ENCODE measurements at places on chromosomes 2 and 18.
A peak's percentile ranks its signal among the peaks of the same experiment; 100 is the strongest.

GRCh38 chr2:208311954-208312353 lies 45.9 kb downstream of the PIKFYVE start:
- DNase-seq, result peak; percentile 41

- no peak for DNase-seq
Observed at GRCh38 chr2:86254576-86255538, 55.6 kb downstream of the MRPL35 start.

GRCh38 chr2:37570773-37571586 lies 100.5 kb downstream of the CDC42EP3 start:
- DNase-seq, result peak; percentile 46

- no peak for DNase-seq
Observed at GRCh38 chr2:69509011-69509749, 71.9 kb upstream of the NFU1 start.

DNA sequence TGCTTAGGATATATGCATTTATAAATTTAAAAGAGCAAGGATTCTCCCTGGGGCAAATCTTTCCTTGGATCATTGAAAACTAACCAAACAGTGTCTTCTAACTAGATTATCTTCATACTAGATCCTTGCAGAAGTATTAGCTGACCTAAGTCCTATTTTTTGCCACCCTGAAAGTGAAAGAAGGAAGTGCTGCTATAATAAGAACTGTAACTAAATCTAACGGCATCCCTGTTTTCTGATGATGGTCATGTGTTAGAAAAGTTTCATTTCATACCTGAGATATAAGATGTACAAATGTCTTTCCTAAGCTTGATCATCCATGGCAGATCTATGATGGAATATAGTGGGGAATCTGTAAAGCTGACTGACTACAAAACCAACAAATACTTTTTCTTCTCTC lies 102.7 kb downstream of the MAP2 start:
- no peak for DNase-seq

- no peak for DNase-seq
Observed at GRCh38 chr18:57561261-57561660, 25.2 kb downstream of the FECH start.

DNA sequence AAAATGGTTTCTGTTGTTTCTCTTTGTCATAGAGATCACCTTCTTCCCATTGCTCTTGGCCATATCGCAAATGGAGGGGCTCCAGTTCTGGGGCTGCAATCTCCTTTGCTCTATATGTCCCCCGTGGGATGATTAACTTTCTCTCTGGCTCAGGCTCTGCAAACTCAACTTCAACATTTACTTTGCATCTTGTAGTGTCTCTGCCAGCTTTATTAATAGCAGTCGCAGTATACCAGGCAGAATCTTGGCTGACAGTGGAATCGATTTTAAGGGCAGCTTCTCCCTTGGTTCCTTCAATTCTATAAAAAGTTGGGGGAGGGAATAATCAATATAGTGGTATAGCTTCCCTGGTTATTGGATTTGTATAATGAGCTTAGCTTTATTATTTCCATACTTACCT lies 30.5 kb downstream of the TTN start:
- DNase-seq, result no peak

- DNase-seq, result peak; percentile 45
Observed at GRCh38 chr2:46979571-46979979, 64.0 kb upstream of the MCFD2 start.

- DNase-seq, result no peak
Observed at GRCh38 chr2:158748926-158749590, 46.1 kb upstream of the DAPL1 start.

DNA sequence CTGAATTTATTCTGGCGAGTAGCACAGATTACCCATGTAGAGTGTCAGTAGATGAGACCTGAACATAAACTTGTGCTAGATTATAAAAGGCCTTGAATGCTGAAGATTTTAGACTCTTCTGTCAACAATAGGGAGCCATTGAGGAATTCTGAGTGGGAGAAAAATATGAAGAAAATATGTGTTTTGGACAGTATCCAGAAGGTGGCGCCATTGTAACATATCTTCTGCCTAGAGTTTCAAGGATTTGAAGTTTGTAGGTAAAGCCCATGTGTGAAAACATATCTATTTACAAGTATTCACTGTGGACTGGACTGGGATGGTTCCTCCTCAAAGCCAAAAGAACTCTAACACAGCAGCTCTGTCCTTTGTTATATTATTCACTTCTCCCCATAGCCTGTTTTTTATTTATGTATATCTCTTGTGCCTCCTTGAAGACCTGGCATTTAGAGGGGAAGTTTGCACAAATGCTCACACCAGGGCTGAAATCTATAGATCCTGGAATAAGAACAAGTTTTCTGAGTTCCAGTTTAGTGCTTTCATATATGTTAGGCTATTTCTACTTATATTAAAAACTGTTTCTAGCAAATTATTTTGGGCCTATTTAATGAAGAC lies 124.9 kb downstream of the RDH14 start:
- DNase-seq, result no peak

DNA sequence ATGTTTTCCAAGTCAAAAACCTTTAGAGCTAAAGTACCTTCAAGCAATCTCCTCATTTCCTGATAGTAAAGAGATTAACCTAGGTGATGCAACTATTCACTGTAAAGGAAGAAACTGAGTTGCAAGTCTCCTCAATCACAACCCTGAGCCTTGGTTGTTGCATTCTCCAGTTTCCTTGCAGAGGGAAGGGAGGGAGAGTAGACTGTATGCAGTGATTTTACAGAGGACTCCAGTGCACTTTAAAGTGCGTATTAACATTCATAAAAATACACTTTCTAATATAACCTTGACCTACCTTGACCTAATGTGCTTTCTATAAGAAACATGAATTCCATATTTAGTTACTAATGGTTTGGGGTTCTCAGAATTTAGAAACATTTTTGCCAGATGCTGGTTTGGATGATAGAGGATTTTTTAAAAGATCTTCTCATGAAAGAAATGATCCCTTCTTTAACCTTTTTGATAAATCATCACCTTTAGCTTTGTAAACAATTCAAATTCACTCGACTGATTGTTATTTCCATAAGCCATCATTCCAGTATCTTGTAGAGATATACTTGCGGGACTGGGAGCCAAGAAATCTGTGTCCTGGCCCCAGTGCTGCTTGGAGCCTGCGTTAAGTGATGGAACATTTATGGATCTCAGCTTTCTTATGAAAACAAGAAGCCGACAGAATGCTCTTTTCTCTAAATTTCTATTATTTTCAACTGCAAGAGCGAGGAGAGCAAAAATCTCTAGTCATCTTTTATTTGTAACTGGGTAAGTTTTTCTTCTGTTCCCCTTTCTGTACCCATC lies 228.3 kb downstream of the ZNF521 start:
- DNase-seq, result no peak

- DNase-seq, result peak; percentile 89
Observed at GRCh38 chr2:241272303-241273209, 42.9 kb downstream of the HDLBP start.

DNA sequence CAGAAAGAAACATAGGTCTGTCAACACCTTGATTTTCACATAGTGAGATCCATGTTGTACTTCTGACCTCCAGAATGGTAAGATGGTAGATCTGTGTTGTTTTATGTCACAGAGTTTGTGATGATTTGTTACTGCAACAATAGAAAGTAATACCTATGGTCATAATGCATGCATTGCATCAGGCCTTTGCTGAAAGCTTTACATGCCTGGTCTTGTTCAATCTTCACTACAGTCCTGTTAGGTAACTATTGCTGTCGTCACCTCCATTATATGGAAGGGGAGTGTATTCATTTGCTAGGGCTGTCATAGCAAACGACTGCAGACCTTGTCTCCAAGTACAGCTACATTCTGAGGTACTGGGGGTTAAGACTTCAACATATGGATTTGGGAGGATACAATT lies 243.5 kb downstream of the ANAPC1 start:
- DNase-seq, result no peak

DNA sequence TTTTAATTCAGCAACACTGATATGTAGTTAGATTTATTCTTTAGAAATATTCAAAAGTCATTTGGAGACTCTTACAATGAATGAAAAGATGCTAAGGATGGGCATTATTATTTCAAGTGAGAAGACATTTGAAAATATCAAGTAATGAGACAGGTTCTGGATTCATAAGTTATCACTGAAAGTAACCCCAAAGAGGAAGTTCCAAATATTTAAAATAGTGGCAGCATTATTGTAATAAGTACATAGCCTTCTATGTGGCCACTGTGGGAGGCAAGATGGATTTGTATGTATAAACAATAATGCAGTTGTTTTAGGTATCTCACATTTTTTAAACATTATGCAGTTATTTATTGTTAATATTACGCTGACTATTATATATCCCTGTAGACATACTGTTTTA lies 29.7 kb downstream of the ZC3H6 start:
- DNase-seq, result peak; percentile 5

DNA sequence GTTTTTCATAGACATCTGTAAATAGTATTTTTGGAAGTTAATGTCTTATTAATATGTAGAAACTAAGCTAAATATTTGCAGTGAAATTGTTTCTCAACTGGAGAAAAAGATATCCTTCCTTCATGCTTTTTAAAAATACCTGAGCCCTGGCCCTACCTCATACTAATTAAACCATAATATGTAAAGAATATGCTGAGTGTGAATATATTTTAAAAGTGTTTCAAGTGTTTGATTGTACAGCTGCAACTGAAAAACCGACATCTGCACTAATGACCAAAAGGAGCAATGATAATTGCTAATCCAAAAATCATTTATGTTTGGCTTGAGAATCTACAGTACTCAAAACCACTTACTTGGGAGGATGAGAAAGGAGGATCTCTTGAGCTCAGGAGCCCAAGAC lies 156.7 kb downstream of the MBD5 start:
- no peak for DNase-seq

- DNase-seq, result no peak
Observed at GRCh38 chr18:11110509-11110908, 38.9 kb downstream of the PIEZO2 start.

DNA sequence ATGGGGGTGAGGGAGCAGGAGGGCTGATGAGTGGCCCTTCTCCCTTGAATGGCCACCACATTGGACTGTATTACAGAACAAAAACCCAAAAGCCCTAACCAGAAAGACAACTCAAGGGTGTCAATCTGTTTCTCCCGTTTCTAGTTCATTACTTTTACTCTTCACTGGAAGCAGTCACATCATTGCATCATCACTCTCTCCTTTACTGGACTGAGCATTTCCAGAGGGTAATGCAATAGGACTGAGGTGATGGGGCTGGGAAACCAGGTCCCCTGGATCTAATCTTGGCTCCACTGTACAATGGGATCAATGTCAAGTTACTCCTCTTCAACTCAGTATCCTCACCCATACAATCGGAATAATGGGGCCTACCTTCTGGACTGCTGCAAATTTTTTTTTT lies 56.1 kb downstream of the BCL2 start:
- DNase-seq, result no peak

GRCh38 chr2:129913695-129914495 lies 65.6 kb upstream of the RAB6C start:
- no peak for DNase-seq

DNA sequence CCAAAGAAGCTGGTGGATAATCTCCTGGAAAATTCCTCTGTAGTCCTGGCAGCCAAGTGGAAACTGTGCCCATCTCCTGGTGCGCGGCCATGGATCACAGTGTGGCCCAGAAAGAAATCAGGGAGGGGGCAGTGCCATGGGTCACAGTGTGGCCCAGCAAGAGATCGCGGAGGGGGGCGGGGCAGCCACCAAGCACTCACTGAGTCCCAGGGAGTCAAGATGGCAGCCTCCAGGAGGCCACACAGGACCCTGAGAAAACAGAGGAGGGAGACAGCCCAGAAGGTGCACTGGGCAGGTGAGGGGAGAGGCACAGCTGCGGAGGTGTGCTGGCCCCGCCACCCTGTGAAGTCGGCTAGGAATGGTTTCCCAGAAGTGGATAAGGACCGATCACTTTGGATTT lies 8.1 kb upstream of the ATP6V1B1 start:
- DNase-seq, result no peak

DNA sequence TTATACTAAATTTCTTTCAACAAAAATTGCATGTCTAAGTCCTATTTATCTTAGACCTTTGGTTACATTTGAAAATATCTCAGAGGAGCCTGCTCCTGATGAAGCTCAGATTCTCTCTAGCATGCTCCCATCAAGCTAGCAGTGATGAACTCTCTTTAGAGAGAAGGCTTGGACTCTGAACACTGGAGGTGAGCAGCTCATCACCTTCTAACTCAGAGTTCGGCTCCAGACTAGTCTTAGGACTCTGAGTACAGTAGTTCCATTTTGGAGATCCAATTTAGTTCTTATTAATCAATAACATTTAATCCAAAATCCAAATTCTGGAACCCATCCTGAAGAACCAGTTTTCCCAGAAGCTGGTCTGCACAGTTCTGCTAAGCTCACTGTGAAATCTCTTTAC lies 107.8 kb downstream of the CACNB4 start:
- no peak for DNase-seq

DNA sequence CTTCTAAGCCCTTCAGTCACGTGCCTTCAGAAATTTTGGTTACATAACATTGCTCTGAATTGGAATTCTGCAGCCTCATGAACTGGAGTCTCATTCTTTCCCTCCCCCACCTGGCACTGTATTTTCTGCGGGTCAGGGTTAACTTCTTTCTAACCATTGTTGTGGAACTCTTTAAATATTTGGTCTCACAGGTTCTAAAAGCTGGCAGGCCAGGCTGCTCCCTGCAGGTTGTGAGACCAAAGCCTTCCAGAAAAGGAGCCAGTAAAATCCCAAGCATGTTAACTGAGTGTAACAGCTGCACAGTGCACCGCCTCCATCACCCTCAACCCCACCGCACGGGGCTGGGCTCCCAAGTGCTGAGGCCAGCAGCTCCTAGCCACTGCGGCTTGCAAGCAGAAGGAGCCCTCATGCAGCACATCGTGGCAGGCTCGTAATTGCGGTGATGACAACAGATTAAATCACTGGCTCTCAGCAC lies 174.1 kb upstream of the ALPP start:
- no peak for DNase-seq

DNA sequence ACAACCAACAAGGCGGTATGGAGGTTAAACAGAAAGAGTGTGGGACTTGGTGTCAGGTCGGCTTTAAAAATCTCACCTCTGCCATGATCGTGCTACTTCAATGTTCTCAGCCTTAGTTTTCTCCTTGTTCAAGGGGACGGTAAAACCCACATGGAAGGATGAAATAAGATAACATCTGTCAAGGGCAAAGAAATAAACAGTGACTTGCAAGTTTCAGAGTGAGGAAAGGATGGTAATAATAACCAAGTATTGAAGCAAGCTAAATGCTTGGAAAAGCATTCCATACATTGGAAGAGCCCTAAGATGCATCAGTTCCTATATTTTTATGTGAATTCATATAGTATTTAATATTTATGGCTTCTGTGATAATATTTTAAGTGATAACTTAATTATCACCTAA lies 29.8 kb upstream of the LMAN1 start:
- DNase-seq, result no peak

- DNase-seq, result peak; percentile 82
Observed at GRCh38 chr2:25204190-25204838, 35.9 kb upstream of the POMC start.

Measured in GM20000 (cell line).